ENCODE measurements at places on chromosomes 6 and 20. TPM values are rescaled to one million over a fixed set of nuclear protein-coding genes. Genes with fewer than 3 reads are reported as not detected.

Gene NRN1
- total RNA-seq, result 10.4 TPM

Gene CCR6
- not detected for total RNA-seq

Gene WFDC8
- total RNA-seq, result not detected

Gene GTPBP2
- 27.9 TPM for total RNA-seq

Gene GJA1
- 268 TPM for total RNA-seq

Gene TOMM34
- 10.7 TPM for total RNA-seq

Gene SMOC2
- 37.2 TPM for total RNA-seq

Gene NR2E1
- total RNA-seq, result 0.08 TPM

Gene CENPQ
- 3.4 TPM for total RNA-seq
